Umbilical cord (tissue), 2 donors: ENCODE measurements at places on chromosomes 1 and 21.
A peak's percentile ranks its signal among the peaks of the same experiment; 100 is the strongest.

DNA sequence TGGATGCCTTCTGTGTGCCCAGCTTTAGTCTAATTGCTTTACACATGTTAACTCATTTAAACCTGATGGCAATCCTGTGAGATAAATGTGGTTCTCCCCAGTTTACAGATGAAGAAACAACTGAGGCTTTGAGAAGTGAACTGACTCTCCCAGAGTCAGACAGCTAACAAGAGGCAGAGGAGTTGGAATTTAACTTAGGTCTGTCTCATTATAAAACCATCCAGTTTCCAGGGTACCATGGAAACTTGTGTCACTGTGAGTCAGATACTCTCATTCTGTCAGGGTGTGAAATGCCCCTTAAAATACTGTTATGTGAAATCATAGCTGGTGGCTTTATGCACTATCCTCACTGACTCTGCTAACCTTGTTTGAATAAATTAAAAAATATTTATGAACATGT is 206.6 kb downstream of the PBX1 start:
- DNase-seq, result peak; percentile 57

- peak; percentile 18 for DNase-seq
These were observed 51.1 kb downstream of the PRDM16 start for GRCh38 chr1:3120140-3120539.

GRCh38 chr1:228555074-228555994 is 68.2 kb downstream of the RNF187 start:
- no peak for DNase-seq

- DNase-seq, result no peak
These were observed 4.1 kb upstream of the GABRD start for GRCh38 chr1:2014741-2015735.

DNA sequence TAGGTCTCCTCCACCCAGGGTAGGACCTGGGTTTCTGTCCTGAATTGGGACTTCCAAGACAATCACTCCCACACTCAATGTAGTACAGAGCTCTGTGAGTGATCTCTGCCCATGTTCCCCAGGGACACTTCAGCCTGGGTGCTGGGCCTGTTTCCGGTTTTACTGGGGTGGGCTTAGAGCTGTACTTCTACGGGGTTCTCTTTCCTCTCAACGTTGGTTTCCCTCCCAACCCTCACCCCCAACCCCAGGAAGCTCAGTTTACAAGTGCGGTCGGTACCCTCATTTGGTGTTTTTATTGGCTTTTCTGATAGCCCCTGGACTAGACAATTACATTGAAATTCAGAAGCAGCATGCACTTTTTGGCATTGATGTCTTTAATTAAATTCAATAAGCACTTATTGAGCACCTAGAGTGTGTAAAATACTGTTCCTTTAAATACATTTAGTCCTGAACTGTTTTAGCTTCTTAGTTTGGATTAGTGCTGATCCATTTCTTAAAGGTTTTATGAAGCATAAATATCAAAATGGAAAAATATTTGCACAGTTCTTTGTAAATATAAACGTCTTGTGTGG is 542 bp upstream of the XPR1 start:
- DNase-seq, result no peak

- no peak for DNase-seq
These were observed 42.7 kb upstream of the LIN9 start for GRCh38 chr1:226351709-226352108.
